KG1 (cell line): ENCODE measurements at places on chromosomes 13 and 19.

GRCh38 chr13:29535663-29536655, 59.5 kb downstream of the SLC7A1 start:
- DNase-seq = no peak

DNA sequence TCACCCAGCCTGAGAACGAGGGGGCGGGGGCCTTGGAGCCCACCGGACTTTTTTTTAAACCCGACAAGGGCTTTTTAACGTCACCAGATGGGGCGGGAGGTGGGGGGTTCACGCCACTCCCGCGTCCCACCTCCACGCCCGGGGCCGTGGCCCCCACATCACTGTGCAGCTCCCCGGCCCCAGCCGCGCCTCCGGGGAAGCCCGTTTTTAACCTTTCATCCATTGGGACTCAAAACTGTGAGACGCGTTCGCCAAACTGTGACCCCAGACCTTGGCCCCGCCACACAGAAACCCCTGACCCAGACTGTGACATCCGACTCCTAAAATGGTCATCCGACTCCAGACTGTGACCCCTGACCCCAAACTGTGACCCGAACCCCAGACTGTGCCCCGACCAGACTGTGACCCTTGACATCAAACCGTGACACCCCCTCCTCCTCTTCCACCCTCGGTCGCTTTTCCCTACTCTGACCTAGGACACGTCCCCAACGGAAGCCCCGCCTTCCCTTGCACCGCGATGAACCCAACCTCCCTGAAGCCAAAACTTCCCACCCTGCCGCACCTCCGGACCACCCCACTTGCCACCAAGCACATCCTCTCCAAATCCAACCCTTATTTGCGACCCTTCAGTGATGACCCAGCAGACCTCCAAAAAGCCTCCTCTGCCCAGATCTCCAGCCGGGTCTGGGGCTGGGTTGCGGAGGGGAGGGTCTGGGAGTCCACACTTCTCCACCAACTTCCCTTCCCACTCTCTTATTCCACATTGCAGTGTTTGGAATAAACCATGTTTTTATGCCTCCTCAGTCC, 1.5 kb upstream of the GRWD1 start:
- no peak for DNase-seq

- no peak for DNase-seq
Observed at GRCh38 chr19:14826006-14826405, 9.0 kb downstream of the OR7A5 start.

GRCh38 chr19:28322491-28322890, 890.5 kb downstream of the UQCRFS1 start:
- no peak for DNase-seq

DNA sequence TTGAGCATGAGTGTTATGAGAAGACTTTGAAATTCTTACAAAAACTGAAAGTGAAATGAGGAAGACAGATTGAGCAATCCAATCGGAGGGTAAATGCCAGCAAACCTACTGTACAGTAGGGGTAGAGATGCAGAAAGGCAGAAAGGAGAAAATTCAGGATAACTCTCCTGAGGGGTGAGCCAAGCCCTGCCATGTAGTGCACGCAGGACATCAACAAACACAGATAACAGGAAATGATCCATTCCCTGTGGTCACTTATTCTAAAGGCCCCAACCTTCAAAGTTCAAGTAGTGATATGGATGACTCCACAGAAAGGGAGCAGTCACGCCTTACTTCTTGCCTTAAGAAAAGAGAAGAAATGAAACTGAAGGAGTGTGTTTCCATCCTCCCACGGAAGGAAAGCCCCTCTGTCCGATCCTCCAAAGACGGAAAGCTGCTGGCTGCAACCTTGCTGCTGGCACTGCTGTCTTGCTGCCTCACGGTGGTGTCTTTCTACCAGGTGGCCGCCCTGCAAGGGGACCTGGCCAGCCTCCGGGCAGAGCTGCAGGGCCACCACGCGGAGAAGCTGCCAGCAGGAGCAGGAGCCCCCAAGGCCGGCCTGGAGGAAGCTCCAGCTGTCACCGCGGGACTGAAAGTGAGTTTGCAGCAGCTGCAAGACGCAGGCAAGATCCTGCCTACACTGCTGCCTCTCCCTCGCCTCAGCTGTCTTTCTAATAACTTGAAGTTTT, at the start of gene TNFSF13B:
Gene TNFSF13B (plus strand): TSS at position 118 of the 728 bp plus-strand sequence. CDS start 178 bp downstream, at position 296.
- DNase-seq = peak; percentile 65

DNA sequence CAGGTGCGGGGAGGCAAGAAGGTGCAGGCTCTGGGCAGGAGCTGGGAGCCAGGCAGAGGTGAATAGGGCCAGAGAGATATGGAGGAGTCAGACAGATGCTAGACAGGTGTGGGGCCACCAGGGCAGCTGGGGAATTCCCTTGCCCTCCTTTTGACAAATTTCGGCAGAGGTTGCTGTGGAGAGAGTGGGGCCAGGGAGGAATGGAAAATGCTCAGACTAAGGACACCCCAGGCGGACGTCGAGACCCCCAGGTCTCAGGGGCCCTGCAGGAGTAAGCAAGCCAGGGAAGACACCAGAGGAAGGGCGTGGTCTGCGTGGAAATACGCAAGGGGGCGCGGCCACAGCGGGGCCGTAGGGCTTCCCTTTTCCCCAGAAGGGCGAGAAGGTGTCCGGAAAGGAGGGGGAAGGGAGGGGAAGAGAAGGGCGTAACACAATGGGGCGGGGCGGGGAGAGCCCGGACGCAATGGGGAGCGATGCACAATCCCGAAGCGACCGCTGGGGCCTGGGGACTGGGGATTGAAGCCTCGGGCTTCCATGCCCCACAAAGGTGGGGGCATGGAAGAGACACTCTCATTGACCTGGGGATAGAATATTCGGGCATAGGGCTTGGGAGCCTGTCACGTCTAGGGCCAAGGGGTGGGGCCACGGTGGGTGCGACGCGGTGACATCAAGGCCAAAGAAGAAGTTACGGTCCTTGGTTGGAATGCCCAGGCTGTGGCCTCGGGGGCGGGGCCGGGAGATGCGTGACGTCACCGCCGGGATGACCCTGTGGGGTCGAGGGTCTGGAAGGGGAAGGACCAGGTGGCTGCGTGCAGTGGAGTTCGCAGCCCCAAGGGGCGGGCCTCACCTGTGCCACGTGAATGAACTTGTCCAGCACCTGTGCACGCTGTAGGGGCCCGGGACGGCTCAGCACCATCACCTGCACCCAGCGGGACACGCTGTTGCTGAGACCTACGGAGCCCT, 8.2 kb downstream of the RASGRP4 start:
- no peak for DNase-seq

DNA sequence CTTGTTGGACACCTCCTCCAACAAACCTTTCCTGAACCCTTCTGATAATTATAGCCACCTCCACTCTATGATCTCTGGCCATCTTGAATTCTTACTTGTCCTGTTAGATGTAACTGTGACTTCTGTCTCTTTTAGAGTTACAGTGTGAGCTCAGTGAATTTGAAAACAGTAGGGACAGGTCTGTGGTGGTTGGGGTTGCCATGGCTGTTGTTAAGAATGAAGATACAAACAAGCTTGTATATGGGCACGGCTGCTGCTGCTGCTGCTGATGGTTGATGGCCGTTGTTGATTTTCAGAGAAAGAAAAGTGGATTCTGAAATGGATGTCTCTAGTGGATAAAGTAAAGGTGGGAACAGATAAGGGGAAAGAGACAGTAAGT, 101.5 kb downstream of the STARD13 start:
- DNase-seq = no peak

- peak; percentile 60 for DNase-seq
Observed at GRCh38 chr13:46288570-46289259, 77.0 kb downstream of the LRRC63 start.

- no peak for DNase-seq
Observed at GRCh38 chr13:32936716-32937115, 79.5 kb upstream of the KL start.

- no peak for DNase-seq
Observed at GRCh38 chr19:18144906-18145305, 8.1 kb upstream of the PIK3R2 start.

GRCh38 chr13:48081739-48082138, 13.2 kb downstream of the MED4 start:
- no peak for DNase-seq

GRCh38 chr19:36672368-36672767, 5.7 kb upstream of the ZNF461 start:
- no peak for DNase-seq

GRCh38 chr13:98452851-98453843, 123.8 kb downstream of the STK24 start:
- DNase-seq = no peak

DNA sequence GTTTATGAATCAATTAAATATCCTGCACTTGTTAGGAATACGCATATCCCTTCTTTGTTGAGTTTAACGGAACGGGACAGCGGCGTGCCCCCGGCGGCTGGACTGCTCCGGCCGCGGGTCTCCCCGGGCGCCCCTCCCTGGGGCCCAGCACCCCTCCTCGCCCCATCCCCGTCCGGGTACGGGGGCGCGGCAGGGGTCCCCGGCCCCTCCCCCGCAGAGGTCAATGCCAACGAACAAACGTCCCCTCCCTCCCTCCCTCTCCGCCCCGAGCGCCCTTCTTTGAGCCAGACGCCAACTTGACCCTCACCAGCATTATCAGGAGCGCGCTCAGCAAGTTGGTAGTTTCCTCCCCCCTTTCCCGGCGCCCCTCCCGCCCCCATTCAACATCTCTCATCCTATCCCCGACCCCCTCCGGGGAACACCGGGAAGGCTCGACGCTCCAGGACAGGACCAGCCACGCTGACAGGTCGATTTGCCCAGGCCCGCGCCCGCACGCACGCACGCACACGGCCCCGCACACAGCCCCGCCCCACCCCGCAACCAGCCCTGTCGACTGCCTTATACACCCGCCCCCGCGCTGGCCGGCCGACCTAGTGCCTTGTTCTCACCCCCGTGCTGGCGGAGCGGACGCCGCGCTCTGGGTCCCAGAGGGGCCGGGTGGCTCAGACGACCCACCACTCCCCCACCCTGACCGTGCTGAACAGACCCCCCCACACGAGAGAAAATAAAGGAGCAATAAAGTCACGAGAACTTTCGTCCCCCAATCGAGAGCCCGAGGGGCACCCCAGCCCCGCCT, 5.0 kb downstream of the LYL1 start:
- peak; percentile 59 for DNase-seq

GRCh38 chr13:97308735-97309429, 86.7 kb downstream of the MBNL2 start:
- DNase-seq = no peak

DNA sequence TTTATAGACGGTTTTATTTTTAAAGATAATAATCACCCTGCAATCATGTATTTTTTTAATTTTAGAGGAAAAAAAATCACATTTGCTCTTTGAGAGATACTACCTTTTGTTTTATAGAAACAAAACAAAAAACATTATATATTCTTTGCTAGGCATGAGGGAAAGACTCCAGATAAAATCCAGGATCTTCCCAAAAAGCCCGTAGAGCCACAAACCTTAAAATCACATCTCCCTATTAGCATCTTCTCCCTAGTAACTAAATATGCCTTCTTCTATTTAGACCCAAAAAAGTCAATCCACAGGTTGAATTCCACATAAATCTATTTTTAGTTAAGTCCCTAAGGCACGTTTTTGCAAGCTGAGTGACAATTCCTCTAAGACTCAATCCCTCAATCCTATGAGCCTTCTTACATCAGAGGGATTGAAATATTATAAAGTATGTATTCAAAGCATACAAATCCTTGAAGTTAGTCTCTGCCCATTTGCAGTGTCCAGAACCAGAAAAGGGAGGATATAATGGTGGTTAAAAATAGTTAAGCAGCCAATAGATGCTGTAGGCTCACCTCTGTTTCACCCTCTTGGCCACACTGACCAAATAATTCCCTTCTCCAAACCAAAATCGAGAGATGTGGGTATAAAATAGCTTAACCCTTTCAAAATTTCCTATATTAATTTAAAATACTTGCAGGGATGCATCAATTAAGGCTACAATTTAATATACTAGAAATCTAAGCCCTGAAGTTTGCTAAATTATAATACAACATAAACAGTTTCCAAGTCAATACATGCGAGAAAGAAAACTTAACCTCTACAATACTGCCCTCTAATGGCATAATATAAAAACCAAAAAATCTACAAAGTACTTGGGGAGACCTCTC, 64.0 kb downstream of the SERP2 start:
- DNase-seq = peak; percentile 33

DNA sequence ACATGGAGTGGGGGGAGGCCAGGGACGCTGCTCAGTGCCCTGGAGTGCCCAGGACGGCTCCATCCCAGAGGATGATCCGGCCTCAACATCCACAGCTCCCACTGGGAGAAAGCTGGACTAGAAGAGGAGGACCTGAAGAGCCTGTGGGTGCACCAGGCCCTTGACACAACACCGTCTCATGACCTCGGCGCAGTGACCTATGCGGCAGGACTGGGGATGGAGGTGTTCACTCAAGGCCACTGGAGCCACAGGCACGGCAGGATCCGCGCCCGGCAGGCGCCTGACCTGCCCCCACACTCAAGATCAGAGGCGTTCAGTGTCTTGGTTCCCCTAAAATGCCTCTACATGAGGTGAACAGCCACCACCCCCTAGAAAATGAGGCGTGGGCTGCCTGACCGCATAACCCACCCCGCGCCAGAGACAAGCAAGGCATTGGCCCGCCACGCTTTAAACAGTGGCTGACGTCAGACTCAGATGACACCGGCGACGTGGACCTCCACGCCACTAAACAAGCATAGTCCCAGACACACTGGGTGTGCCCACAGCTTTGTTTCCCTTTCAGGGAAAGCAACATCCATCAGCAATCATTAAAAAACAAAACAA, 8.0 kb downstream of the SGTA start:
- no peak for DNase-seq

GRCh38 chr13:40979232-40979631, 39.9 kb downstream of the ELF1 start:
- DNase-seq = no peak

- no peak for DNase-seq
Observed at GRCh38 chr13:77868717-77869116, 49.9 kb downstream of the EDNRB start.

DNA sequence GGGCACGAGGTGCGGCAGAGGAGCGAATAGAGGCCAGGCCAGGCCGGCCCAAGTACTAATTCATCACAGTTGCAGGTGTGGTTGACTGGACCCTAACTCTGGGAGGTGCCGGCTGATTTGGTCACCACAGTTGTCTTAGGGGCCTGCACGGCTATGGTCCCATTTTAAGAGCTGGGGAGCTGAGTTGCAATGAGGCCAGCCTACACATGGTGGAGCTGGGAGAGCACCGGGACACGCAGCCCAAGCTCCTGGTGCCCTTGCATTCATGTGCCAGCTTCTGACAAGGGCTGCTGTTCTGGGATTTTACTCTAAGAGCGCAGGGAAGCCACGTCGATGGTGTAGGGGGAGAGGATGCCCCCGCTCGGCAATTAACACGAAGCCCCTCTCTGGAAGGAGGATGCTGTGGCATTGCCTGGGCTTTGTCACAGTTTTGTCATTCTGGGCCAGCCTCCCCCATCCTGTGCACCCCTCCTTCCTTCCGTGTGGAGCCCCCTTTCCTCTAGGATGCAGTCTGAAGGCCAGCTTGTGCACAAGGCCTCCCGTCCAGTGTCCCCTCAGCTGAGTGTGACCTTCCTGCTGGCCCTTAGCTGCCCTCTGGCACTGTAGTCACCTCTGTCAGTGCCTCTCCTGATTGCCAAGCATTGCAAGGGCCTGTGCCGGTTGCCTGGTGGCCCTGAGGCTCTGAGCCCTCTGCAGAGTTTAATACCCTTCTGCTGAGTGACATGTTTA, 109.4 kb upstream of the C1QTNF9B start:
- DNase-seq = no peak

- DNase-seq = no peak
Observed at GRCh38 chr19:58368561-58369360, 6.2 kb upstream of the ZNF497 start.

GRCh38 chr13:48741377-48741776, 87.6 kb downstream of the CYSLTR2 start:
- no peak for DNase-seq

GRCh38 chr13:98536729-98537128, 40.2 kb downstream of the STK24 start:
- no peak for DNase-seq

- no peak for DNase-seq
Observed at GRCh38 chr19:55656552-55656951, 1.7 kb downstream of the U2AF2 start.
